ENCODE measurements at places on chromosomes 4 and X.

GRCh38 chrX:40006106-40007017 lies 91.4 kb downstream of the BCOR start:
- DNase-seq = no peak

GRCh38 chr4:120858776-120859175 lies 63.8 kb downstream of the PRDM5 start:
- no peak for DNase-seq

DNA sequence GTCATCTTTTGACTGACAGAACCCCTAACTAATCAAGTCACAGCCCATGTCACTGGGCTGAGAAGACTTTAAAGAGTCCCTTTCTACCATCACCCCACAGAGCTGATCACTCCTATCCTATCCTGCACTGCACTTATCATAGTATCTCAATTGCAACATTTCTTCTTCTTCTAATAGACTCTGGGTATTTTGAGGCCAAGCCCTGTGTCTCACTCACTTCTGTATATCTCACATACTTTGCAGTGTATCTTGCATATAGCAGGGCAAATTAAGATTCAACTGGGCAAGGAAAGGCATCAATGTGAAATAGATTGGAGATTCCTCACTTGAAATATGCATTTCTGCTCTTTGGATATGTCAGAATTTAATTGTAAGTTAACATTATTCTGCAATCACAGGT lies 531.5 kb upstream of the SLIT2 start:
- no peak for DNase-seq

GRCh38 chr4:175407926-175408325 lies 404.1 kb downstream of the GPM6A start:
- DNase-seq = no peak

DNA sequence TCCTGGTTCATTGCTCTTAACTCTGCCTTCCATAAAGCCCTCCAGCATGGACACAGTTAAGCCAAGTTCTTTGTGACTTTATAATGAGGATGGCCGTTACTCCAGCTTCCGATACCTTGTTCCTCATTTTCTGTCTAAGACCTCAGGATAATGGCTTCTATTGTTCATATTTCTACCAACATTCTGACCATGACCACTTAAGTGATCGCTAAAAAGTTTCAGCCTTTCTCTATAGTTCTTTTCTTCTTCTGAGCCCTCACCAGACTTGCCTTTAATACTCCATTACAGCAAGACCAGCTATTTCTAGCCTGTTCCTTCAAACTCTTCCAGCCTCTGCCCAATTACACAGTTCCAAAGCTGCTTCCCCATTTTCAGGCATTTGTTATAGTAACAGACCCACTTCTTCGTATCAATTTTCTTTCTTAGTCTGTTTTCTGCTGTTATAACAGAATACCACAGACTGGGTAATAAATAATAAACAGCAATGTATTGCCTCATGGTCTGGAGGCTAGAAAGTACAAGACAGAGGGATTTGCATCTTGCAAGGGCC lies 12.3 kb downstream of the RNF175 start:
- DNase-seq = no peak

DNA sequence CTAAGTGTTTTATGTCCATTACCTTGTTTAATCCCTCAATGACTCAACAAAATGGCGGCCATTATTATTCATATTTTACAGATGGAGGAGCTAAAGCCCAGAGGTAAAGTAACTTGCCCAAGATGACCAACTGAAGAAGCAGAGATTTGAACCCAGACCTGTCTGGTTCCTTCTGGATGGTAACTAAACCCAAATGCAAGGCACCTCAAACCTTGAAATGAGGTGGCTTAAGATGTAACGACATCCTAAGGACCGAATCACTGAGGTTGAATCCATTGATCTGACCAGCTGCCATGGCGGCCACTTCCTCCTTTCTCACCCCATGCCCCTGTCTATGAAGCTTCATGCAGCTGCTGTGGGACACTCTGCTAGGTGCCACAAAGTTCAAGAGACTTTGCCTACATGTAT lies 932 bp downstream of the TLR10 start:
- no peak for DNase-seq

DNA sequence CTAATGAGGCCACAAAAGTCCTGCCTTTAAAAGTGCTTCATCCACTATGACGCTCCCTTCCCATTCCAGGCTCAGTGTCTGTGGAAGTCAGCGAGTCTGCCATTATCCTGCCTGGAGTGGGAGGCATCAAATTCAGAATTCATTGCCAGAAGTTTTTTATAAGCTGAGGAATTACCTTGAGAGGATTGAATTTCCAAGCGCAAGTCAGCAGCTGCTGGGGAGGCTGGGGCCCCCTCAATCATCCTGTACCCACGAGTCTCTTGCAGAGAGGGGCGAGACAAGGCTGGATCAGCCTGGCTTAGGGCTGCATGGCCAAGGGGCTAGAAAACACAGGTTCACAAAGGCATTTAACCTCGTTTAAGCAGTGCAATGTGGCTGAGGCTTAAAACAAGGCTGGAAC lies 170.5 kb upstream of the NOCT start:
- DNase-seq = no peak

DNA sequence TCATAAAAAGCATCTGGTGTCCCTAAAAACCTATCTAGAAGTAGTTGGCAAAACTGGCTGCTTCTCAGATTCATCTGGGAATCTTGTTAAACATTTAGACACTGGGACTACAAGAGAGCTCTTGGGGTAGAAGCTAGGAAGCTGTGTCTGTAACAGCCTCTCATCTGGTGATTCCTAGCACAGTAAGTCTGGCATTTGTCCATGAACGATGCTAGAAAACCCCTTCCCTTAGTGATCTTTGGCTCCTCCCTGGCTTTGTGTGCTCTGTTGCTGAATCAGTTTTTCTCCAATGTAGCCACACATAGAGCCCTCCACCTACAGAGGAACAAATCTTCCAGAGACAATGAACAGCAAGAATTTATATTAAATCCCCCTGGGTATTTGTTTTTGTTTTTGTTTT lies 951.7 kb upstream of the LCORL start:
- DNase-seq = no peak

GRCh38 chr4:138063581-138063980 lies 178.6 kb downstream of the SLC7A11 start:
- no peak for DNase-seq

GRCh38 chr4:182653596-182653995 lies 263.6 kb downstream of the DCTD start:
- DNase-seq = no peak

GRCh38 chr4:168836490-168836889 lies 173.6 kb downstream of the CBR4 start:
- no peak for DNase-seq

DNA sequence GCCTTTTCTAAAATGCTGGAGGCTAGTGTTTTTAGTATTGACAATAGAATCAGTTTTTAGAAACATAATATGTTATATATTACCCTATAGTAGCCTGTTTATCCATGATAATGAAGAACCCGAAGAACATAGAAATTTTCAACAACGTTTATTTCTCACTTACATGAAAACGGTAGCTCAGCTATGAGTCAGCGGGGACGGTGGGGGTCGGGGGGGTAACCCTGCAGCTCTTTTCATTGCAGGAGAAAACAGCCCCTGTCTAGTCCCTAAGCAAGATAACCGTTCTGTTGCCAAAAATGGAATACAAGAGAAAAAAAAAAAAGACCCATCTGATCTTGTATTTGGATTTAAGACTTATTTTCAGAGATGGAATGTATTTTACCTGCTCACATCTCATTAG lies 1758.4 kb upstream of the AGA start:
- DNase-seq = no peak

DNA sequence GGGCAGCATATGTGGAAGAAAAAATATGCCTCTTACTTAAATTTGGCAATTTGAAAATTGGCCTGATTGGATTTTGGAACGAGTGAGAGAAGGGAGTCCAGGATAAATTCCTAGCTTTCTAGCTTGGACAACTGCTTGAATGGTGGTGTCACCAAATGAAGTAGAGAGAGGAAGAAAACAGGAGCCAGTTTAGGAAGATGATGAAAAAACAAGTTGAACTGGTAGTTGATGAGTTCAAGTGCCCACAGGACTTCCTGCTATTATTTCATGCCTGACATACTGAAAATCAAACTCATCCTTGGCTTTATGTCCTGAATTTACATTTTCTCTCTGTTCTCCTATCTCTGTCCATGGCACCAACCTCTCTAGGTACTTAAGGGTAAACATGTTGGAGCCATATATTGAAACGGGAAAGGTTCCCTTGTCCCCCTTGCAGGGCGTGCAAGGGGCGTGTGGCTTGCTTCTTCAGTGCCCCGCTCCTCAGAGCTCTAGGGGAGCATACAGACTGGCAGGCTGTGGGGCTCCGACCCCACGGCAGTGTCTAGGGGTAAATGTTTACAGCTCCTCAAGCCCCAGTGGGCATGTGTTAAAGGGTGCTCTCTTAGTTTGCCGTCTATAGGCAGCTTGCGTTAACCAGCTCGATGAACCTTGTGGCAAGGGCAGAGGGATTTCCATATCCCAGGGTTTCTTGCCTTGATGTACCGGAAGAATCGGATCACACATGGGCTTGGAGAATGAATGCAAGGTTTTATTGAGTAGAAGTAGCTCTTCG lies 250.7 kb upstream of the PGRMC2 start:
- DNase-seq = no peak

GRCh38 chr4:147354237-147354636 lies 126.7 kb upstream of the EDNRA start:
- DNase-seq = no peak

GRCh38 chr4:174177536-174177935 lies 105.9 kb downstream of the FBXO8 start:
- DNase-seq = no peak

DNA sequence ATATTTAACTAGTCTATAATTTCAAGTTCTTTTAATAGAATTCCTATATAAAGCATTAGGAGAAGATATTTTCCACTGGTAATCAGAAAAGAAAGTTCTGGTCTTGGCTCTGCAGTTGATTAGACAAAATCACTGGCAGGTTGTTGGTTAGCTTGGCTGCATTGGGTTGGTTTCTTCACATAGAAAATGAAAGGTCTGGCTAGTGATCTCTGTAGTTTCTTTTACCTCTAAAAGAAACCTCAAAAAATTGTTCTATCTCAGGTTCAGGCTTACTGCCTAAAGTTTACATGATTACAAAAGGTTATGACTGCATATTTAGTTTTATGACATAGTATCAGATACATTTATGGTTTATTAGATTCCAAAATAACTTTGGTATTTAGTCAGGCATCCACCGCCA lies 95.8 kb upstream of the NAP1L5 start:
- DNase-seq = no peak

GRCh38 chrX:27008486-27008885 lies 454.7 kb downstream of the PPP4R3C start:
- DNase-seq = no peak

GRCh38 chrX:97898798-97899197 lies 1015.1 kb downstream of the RPA4 start:
- no peak for DNase-seq

DNA sequence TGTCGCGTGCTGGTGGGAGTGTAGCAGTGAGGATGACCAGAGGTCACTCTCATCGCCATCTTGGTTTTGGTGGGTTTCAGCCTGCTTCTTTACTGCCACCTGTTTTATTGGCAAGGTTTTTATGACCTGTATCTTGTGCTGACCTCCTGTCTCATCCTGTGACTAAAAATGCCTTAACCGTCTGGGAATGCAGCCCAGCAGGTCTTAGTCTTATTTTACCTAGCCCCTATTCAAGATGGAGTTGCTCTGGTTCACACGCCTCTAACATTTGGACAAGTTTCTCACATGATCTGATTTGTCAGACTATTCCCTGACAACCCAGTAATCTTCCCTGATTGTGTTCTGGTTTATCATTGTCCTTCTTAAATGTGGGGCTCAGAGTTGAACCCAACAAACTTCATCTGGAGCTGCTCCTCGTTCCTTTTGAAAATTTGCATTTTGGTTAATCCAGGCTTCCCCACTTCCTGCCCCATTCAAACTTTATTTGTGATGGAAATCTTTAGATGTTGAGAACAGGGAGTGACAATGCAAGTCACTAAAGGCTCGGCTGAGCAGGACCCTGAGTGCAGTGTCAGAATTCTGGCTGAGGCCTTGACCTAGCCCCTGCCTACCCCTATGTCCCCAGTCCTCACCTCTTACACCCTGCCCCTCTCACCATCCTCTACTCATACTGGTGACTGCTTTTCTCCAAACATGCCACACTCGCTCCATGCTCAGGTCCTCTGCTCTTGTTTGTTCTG lies 226.8 kb downstream of the STIM2 start:
- DNase-seq = no peak

DNA sequence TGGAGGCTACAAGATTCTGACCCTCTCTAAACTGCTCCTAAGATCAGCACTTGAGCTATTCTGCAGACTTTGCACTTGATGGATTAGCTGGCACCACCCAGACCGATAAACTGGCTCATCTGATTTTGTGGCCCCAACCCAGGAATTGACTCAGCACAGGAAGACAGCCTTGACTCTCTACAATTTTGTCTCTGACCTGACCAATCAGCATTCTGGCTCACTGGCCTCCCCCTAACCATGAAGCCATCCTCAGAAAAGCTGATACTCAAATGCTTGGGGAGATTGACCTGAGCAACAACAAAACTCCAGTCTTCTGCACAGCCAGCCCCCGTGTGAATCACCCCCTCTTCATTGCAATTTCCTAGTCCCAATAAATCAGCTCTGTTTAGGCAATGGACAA lies 195.4 kb upstream of the PPP1R2C start:
- no peak for DNase-seq

DNA sequence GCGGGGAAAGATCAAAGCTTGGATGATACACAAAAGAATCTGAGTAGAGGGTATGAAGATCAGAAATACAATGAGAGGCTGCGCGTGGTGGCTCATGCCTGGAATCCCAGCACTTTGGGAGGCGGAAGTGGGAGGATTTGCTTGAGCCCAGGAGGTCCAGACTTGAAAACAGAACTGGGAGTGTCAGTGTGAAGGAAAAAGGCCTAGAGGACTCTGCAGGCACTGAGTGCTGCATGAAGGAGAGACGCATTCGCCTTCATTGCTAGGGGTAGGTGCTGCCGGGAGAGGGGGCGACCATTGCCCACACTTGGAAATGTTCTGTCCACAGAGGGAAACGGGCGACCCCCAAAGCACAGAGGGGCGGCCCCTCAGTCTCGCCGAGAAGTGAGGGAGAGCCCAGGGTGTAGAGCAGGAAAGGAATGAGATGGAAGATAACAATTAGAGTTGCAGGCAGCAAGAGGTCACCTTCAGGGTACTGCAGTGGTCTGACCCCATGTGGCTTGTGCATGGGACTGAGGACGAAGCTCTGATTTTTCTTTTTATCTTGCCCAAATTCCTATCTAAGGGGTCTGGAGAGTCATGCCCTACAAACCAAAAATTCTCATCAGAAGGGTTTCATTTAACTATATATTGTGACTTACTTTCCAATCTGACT lies 31.8 kb upstream of the ARSD start:
- DNase-seq = no peak

DNA sequence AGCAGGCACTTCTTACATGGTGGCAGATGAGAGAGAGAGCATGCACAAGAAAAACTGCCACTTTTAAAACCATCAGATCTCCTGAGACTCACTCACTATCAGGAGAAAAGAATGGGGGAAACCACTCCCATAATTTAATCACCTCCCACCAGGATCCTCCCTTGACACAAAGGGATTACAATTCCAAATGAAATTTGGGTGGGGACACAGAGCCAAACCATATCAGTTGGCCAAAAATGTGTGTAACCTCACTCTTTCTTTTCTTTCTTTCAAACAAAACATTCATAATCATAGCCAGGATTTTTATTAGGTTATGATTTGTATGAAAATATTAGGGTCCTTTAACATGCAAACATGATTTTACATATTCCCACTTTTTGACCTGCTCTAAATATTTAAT lies 222.1 kb downstream of the PCDH18 start:
- no peak for DNase-seq

Measured in activated CD4-positive, CD25-positive, alpha-beta regulatory T cell (primary cell).